CD8-positive, alpha-beta memory T cell (primary cell): ENCODE measurements at places on chromosomes 2 and 18. TPM values are rescaled to one million over a fixed set of nuclear protein-coding genes. Genes with fewer than 3 reads are reported as not detected.

Gene OTOF
- 1.7 TPM for total RNA-seq

Gene RAMP1
- total RNA-seq = 0.60 TPM

Gene HOXD10
- total RNA-seq = not detected

Gene CNNM4
- 7.2 TPM for total RNA-seq

Gene FZD7
- 0.75 TPM for total RNA-seq

Gene TYW5
- 10.6 TPM for total RNA-seq

Gene CCDC102B
- total RNA-seq = 0.75 TPM

Gene ELOA2
- total RNA-seq = not detected

Gene EIF2B4
- total RNA-seq = 47.1 TPM
